Fibroblast of the aortic adventitia (primary cell): ENCODE measurements at places on chromosomes 5 and 9. TPM values are rescaled to one million over a fixed set of nuclear protein-coding genes. Genes with fewer than 3 reads are reported as not detected.

The ICE1 gene
- total RNA-seq = 28.9 and 34.6 TPM in 2 replicates

The SCGB3A2 gene
- not detected in 2 replicates for total RNA-seq

The PKD2L2 gene
- total RNA-seq = not detected in 2 replicates

The ZNF367 gene
- total RNA-seq = 0.33 and 31.3 TPM in 2 replicates

The C9 gene
- total RNA-seq = not detected in 2 replicates

The POU5F2 gene
- total RNA-seq = 1.2 and 3.1 TPM in 2 replicates

The CCNJL gene
- total RNA-seq = 0.27 and 0.82 TPM in 2 replicates

The HEMGN gene
- total RNA-seq = not detected in 2 replicates
